ENCODE measurements at places on chromosomes 2 and 18.

GRCh38 chr2:232013701-232014353 lies 52.3 kb downstream of the DIS3L2 start:
- peak; percentile 40 for DNase-seq

GRCh38 chr18:63155910-63156773 lies 163.4 kb downstream of the BCL2 start:
- no peak for DNase-seq

GRCh38 chr18:31162825-31163435 lies at the start of gene DSC1:
TSS of gene DSC1 (minus strand) at chr18:31162856. CDS start at chr18:31162594, 262 bp downstream.
- DNase-seq = no peak

- no peak for DNase-seq
Measured at GRCh38 chr18:77262643-77263465, 13.2 kb downstream of the GALR1 start.

DNA sequence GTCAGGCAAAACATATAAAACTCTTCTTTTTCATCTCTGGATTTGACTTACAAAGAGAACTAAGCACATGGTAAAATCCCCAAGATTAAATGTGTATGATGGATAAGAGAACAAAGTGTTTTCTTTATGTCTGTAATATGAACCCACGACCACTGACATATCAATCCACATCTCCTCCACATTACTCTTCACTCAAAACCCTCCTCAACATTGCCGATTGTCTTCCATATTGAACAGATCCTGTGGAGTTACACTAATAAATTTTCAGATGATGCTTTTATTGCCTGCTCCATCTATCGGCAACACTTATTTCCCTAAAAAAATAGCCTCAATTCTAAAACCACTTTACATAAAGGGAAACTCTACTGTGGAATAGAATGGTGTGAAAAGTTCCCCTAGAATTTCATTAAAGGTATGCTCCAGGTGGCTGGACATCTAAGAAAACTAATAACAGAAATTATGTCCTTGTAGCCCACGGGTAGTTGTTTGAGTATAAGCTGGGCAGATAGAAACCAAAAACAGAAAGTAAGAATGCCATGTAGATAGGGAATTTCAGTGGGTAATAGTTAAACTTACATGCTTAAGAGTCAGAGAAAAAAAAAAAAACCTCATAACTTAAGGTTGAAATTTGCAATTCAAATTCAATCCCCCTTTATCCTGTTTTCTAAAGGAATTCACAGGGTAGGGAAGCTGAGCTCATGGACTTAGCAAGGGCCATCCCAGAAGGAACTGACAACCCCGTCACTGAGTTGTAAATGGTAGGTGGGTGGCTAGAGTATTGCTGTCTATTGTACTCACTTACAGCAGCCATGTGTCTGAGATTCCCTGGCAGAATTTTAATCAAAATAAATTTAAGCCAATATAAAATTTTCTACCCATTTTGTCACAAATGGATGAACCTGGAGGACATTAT lies 305.4 kb upstream of the LYPD1 start:
- DNase-seq = no peak

- no peak for DNase-seq
Measured at GRCh38 chr2:54464341-54464740, 8.2 kb downstream of the SPTBN1 start.

GRCh38 chr2:49174750-49175149 lies 20.4 kb upstream of the FSHR start:
- DNase-seq = no peak

DNA sequence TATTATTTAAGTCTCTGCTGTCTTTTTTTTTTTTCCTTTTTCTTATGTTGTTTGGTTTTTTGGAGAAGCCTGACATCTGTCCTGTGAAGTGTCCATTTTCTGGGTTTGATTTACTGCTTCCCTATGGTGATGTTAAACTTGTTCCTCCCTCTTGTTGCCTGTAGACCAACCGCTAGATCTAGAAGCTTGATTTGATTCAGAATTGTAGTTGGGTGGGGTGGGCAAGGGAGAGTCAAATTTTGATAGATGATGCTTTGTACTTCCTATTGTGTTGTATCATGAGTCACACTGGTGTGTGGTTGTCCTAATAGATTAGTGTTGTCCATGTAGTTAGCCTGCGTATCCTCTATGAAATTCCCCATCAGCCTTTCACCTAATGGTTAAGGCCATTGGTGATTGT lies 35.4 kb downstream of the CAB39 start:
- no peak for DNase-seq

GRCh38 chr2:37652199-37652640 lies 19.2 kb downstream of the CDC42EP3 start:
- DNase-seq = no peak

- DNase-seq = no peak
Measured at GRCh38 chr2:75284345-75284744, 85.0 kb upstream of the TACR1 start.

DNA sequence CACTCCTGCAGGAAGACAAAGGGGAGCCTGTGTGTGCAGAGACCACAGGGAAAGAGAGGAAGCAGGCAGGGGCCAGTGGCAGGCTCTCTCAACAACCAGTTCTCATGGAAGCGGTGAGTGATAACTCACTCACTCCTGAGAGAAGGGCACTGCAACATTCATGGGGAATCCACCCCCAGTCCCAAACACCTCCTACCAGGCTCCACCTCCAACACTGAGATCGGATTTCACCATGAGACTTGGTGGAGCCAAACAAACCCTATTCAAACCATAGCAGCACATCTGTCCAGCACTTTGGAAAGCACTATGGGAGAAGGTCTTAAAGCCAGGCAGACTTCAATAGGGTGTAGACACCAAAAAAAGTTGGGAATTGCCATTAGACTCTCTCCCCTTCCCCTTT lies 345.7 kb upstream of the SPRED2 start:
- no peak for DNase-seq

GRCh38 chr2:75822336-75822735 lies 111.6 kb upstream of the GCFC2 start:
- no peak for DNase-seq

GRCh38 chr2:100975521-100975785 lies 26.6 kb upstream of the RPL31 start:
- no peak for DNase-seq

GRCh38 chr18:51211552-51211951 lies 14.1 kb upstream of the MEX3C start:
- peak; percentile 97 for DNase-seq

DNA sequence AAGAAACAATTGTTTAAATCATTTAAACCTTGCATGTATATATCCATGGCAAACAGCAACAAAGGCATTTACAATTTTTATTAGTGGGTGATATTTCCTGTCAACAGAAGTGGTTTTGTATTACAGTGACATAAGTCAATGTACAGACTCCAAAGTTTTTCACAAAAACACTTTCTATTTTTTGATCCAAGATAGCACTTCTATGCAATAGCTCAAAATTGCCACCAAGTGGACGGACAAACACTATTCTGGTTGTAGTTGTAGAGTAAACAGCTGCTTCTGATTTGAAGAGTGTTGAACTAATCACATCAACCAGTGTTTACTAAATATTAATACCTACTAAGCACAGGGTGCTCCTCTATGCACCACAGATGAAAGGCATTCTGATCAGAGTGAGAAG lies 421.4 kb downstream of the NCKAP5 start:
- no peak for DNase-seq

DNA sequence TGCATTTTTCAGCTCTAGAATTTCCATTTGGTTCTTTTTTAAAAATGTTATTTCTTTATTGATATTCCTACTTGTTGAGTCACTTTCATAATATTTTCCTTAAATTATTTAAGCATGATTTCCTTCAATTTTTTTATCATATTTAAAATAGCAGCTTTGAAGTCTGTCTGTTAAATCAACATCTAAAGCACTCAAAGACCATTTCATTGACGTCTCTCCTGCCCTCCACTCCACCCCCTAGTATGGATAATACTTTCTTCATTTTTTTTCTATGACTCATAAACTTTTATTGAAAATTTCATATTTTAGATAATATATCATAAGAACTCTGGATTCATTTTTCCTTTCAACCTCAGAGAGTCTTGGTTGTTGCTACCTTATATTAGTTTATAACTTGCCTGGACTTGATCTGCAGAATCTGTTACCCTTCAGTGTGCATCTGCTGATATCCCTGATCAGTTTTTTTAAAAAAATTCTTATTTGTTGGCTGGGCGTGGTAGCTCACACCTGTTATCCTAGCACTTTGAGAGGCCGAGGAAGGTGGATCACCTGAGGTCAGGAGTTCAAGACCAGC lies 59.0 kb upstream of the ZNF396 start:
- DNase-seq = no peak

DNA sequence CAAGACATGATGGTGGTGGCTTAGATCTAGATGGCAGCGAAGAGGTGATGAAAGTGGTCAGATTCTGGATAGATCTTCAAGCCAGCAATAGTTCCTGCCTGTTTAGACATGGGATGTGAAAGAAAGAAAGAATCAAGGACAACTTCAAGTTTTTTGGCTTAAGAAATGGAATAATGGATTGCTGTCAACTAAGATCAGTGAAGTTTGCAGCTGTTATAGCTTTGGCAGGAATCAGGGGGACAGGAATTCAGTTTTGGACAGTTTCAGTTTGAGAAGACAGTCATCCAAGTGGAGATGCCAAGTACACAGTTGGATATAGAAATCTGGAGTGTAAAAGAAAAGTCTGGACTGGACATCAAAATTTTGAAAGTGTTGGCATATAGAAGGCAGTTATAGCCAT lies 283.7 kb upstream of the PKDCC start:
- no peak for DNase-seq

DNA sequence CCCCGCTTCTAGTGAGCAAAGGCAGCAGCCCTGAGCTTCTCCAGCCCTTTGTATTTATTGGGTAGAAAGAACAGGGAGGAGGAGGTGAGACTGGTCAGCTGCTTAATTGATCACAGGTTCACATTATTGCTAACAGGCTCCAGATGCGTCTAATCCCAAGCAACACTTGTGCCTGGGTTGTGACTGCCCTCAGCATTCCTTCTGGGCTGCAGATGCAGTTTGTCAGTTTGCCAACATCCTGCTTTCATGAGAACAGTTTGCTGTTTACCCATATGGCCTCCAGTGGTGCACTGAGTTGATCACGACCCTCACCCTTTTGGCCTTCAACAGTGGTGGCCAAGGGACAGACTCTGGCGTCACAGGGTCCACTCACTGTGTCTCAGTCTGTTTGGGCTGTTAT lies 159.5 kb upstream of the ZNF516 start:
- DNase-seq = no peak

- no peak for DNase-seq
Measured at GRCh38 chr2:99600981-99601651, 111.3 kb upstream of the REV1 start.

DNA sequence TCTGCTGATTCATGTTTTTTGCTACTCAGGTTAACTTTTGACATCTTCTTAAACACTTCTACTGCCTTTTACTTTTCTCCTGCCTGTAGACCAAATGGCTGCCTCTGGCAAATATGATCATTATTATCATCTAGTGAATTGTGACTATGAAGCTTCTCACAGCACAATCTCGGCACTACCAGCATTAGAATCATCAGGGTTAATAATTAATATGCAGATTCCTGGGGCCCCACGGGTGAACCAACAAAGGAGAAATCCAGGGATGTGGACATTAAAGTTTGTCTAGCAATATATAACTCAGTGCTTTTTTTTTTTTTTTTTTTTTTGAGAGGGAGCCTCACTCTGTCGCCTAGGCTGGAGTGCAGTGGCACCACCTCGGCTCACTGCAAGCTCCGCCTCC lies 136.1 kb downstream of the SPOPL start:
- no peak for DNase-seq

- no peak for DNase-seq
Measured at GRCh38 chr18:64202863-64203262, 54.0 kb upstream of the LINC00305 start.

- no peak for DNase-seq
Measured at GRCh38 chr18:389658-390357, 110.7 kb downstream of the COLEC12 start.

DNA sequence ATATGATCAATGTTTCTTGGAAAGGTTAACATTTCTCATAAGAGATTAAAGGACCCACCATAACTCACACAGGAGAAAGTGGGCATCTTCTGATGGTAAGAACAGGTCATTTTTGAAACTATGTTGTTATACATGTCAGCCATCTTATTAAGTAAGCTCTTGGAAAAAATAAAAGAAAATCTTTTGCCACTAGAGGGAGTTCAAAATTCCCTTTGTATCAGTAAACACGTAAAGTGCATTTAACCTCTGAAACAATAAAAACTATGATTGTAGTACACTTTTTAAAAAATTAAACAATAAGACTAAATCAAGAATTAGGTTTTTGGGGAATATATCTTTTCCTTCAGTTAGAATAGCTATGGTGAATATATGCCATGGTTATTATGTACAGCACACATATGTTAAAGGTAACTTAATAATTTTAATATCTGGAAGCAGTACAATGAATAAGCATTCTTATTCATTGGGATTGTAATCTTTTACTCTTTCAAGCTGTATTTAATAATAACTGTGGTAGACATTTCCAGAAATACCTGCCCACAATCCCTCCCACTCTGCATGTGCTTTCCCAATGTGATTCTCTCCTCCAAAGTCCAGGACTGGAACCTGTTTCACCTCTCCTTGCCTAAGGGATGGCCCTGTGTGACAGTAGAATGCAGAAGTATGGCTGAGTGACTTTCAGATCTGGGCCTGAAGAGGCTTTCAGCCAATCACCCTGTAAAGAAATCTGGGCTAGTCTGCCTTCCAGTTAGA lies 64.2 kb downstream of the RBMS1 start:
- DNase-seq = peak; percentile 79

GRCh38 chr2:79547568-79547967 lies 34.7 kb downstream of the CTNNA2 start:
- DNase-seq = no peak

DNA sequence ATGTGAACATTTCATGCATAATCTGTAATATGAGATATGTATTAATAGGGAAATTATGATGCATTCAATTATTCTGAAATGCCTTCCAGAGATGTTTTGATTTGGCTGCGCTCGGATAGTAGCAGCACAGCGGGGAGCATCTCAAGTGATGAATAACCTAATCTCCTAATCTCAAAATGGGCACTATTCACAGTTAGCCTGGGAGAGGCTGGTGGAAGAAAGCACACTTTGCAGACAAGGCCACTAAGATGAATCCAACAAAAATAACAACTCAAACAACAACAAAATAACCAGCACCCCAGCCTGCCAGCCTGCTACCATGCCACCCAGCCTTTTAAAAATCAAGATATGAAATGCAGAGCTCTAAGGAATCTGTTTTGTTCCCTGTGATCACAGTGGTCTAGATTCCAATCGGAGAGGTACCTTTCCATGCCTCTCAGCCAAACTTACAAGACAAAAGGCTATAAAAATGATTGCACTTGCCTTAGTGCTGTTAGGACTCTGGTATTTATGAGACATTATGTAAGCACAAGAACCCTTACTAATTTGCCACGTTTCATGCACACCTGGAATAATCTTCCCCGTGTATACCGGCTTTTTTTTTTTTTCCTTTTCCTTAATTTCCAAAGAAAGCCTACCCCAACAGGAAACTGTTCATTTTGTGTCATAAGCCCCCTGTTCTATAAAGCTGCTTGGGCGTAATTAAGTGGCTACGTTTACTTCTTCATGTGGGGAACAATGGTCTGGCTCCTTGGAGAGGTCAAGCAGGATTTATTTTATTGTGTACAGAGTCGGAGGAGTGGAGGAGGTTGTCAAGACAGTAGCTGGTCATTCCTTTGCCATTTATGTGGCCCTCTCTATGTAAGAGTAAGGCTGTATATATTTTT lies 526.9 kb upstream of the FANCL start:
- DNase-seq = no peak

Data from AML-193 (cell line).